ENCODE measurements at places on chromosomes 13 and 19.
A peak's percentile ranks its signal among the peaks of the same experiment; 100 is the strongest.

DNA sequence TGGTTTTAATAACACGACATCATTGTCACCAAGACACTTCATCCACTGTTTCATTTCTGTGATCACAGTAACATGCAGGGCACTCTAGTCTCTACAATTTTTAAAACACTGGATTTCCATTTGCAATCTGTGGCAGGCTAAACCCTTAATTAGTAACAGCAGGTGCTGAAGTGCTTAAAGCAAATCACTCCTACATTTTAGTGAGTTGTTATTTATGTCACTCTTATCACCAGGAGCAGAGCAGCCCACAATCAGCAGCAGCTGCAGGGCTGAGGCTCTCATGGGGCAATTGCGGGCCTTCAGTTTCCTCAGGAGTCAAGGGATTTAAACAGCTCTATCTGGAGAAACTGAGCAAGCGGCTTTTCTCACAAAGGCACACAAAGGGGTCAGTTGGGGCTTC lies 1.6 kb downstream of the SOHLH2 start:
- DNase-seq, result no peak

- no peak for DNase-seq
Observed at GRCh38 chr13:103276775-103277498, 210.7 kb upstream of the SLC10A2 start.

- DNase-seq, result no peak
Observed at GRCh38 chr13:40992678-40993518, 26.2 kb downstream of the ELF1 start.

- DNase-seq, result no peak
Observed at GRCh38 chr19:4077007-4077374, 10.3 kb upstream of the ZBTB7A start.

- DNase-seq, result no peak
Observed at GRCh38 chr19:30596813-30597399, 224.7 kb downstream of the ZNF536 start.

DNA sequence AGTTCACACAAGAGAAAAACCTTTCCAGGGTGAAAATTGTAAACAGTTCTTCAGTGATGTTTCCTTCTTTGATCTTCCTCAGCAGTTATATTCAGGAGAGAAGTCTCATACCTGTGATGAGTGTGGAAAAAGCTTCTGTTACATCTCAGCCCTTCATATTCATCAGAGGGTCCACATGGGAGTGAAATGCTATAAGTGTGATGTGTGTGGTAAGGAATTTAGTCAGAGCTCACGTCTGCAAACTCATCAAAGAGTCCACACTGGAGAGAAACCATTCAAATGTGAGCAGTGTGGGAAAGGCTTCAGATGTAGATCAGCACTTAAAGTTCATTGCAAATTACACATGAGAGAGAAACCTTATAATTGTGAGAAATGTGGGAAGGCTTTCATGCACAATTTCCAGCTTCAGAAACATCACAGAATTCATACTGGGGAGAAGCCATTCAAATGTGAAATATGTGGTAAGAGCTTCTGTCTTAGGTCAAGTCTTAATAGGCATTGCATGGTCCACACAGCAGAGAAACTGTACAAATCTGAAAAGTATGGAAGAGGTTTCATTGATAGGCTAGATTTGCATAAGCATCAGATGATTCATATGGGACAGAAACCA lies 6.9 kb downstream of the ZNF222 start:
- no peak for DNase-seq

DNA sequence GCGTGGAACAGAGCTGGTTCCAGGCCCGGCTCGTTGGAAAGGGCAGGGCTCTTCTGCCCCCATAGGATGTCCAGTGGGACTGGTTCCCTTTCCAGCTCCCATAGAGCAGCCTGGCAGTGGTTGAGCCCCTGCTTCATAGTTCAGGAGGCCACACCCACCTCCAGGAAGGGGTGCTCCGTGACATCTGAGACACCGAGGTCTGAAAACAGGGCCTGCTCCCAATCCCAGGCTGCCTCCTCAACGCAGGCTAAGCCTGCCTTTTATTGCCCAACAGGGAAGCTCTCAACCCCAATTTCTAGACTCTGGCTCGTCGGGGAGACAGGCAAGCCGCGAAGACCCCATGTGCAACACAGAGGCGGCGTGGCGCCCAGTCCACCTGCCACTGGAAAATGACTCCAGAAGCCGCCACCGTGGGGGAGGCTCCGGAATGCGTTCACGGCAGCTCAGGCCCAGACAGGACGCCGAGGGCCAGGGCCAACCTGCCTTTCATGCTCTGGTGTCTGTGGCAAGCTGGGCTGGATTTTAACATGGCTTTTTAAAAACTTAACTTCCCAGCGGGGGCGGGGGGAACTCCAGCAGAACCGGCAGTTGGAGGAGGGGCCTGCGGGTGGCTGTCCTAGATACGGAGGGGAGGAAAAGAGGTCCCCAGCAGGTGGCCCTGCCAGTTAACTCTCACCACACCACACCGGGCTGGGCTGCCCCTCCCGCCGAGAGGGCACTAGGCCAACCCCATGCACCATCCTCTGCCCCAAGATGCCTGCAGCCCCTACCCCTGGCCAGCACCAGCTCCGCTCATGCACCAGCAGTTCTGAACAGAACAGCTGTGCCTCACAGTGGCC lies 17.9 kb upstream of the TINCR start:
- no peak for DNase-seq

GRCh38 chr19:47176627-47177090 lies 46.0 kb downstream of the SAE1 start:
- no peak for DNase-seq

DNA sequence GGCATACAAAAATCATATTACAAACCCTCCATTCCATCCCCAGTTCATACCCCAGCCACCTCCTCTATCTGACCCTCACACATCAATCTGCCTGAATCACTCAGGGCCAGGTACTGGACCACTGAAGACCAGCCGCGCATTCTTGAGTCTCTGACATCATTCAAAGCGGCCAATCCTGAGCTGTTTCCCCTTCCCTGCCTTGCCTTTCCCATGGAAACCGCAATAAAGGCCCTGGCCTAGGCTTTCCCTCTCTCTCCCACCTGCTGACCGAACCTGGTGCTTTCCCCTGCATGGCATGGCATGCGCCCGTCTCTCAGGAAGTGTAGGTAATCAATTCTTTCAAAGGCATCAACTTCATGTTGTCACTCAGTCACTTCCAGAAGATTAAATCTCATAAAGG lies 17.7 kb upstream of the HIF3A start:
- DNase-seq, result no peak

DNA sequence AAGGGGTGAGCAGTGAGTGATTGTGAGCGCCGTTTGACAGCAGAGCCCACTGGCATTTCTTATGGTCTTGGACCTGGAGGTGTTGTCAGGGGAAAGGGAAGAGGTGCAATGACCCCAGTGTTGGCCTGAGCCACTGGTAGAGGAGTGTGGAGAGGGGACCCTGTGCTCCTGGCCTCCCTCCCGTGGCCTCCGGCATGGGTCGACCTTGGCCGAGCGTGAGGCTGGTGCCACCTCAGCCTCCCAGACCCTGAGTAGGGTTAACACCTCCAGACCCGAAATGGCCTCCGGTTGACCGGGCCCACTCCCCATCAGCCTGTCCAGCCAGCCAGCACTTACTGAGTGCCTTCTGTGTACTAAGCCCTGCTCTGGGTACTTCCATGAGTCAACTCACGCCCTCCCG lies 6.5 kb downstream of the TRAPPC5 start:
- no peak for DNase-seq

- no peak for DNase-seq
Observed at GRCh38 chr19:535017-535835, 3.7 kb downstream of the CDC34 start.

DNA sequence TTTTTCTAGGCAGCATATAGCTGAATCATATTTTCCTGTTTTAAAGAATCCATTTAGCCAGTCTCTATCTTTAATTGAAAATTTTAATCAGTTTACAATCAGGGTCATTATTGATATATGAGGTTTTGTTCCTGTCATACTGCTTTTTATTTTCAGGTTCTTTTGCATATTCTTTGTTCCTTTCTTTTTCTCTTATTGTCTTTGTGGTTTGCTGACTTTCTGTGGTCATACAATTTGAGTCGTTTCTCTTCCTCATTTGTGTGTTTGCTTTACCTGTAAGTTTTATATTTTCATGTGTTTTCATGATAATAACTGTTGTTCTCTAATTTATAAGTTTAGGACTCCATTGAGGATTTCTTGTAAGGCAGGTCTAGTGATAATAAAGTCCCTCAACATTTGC lies 812.6 kb downstream of the DACH1 start:
- no peak for DNase-seq

DNA sequence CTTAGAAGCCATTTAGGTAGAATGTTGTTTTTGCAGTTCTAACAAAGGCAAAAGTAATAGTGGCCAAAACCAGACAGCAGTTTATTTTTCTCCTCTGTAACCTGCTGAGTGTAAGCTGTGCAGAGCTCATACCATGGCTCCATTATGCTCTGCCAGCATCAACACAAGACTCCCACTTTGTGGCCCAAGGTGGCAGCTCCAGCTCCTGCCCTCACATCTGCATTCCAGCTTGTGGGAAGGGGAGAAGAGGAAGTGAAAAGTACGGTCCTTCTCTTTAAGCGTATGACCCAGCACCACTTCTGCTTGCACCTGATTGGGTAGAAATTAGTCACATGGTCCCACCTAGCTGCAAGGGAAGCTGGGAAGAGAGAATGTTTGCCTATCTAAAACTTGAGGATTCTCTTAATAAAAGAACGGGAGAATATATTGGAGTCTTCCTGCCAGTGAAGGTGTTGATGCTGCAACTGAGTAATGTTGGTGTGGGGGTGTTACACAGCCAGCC lies 19.2 kb downstream of the ADGRE1 start:
- no peak for DNase-seq

DNA sequence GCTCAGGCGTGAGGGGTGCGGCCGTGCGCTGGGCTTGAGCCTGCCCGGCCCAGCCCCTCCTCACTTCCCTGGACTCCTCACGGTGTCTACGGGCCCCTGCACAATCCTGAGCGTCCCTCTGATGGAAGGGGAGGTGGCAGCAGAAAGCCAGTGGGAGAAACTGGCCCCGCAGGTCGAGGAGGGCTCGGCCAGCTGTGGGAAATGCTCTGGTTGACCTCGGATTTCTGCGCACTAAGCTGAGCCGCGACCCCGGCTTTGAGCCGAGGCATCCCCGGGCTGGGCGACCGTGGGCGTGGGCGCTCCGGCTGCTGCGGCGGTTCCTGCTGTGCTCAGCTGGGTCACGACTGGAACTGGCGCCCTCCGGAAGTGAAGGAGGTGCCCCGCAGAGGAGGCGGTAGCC lies 70.1 kb downstream of the ZNF208 start:
- DNase-seq, result no peak

- DNase-seq, result no peak
Observed at GRCh38 chr13:38264363-38265131, 85.1 kb upstream of the UFM1 start.

DNA sequence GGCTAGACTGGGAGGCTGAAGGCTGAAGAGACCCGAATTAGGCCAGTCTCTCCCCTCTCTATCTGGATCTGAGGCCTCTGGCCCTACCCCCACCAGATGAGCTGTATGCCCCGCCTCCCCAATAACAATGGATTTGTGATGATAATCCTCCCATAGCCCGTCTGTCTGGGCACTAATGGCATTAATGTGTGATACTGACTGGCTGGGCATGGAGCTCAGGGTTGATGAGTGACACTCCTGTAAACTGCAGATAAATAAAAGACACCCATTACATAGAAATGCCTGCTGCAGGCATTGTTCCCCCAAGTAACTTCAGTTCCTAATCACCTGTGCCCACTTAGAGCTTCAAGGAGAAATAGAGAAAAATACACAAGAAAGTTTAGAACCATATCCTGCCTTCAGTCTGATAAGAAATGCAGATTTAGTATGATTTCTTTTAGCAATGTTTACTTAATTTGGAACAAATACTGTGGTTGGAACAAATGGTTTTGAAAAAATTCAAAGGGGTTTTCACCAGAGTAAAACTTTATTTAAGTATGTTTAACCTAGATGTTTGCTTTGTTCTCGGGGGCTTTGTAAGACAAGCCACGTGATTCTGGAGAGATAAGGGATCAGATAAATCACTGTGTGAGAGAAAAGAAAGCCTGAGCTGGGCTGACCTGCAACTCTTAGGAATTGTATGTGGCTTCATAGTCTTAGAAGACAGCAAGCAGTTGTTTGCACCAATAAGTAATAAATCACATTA lies 60.3 kb downstream of the TNFRSF19 start:
- no peak for DNase-seq

- no peak for DNase-seq
Observed at GRCh38 chr13:106139377-106139776, 396.1 kb downstream of the EFNB2 start.

DNA sequence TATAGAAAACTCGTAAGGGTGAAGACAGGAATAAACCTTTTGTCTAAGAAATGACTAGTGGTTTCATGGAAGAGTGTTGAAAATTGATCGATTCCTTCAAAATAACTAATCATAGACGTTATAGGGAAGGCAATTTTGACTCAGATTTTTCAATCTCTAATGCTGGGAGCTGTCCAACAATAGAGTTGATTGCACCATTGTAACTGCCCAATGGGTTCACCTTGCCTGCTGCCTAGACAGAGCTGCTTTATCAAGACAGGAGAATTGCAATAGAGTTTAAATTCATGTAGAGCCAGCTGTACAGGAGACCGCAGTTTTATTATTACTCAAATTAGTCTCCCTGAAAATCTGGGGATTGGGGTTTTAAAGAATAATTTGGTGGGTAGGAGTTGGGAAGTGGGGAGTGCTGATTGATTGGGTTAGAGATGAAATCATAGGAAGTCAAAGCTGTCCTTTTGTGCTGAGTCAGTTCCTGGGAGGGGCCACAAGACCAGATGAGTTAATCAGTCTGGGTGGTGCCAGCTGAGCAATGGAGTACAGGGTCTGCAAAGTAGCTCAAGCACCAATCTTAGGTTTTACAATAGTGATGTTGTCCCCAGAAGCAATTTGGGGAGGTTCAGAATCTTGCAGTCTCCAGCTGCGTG lies 16.8 kb upstream of the ADGRE2 start:
- DNase-seq, result peak; percentile 99

GRCh38 chr13:50991579-50992521 lies 82.3 kb downstream of the RNASEH2B start:
- no peak for DNase-seq

GRCh38 chr19:28727480-28728159 lies 485.3 kb downstream of the UQCRFS1 start:
- no peak for DNase-seq

- no peak for DNase-seq
Observed at GRCh38 chr19:42468273-42468796, 25.6 kb upstream of the CXCL17 start.

DNA sequence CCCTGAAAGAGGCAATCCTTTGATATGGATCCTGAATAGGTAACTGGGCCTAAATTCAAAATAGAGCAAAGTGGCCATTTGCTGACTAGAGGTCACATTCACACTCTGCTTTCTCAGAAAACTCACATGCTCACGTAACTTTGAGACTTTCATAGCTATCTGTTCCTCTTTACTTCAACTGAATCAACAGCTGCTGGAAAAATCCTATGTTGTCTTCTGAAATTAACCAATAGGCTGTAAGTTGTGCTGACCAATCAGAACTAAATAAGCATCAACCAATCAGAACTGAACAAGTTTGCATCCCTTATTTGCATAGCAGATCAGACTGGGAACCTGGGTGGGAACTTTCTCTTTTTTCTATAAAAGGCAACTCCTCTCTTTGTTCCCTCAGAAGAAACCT lies 24.0 kb upstream of the TBC1D4 start:
- no peak for DNase-seq
